ENCODE measurements at places on chromosomes 11 and 22.
A peak's percentile ranks its signal among the peaks of the same experiment; 100 is the strongest.

- no peak for DNase-seq
These were observed 2.8 kb downstream of the VWCE start for GRCh38 chr11:61292356-61292755.

- DNase-seq, result no peak
These were observed 76.4 kb upstream of the PPARA start for GRCh38 chr22:46073683-46074504.

GRCh38 chr11:116680349-116681125 lies 92.2 kb downstream of the BUD13 start:
- DNase-seq, result no peak

- no peak for DNase-seq
These were observed 615.7 kb downstream of the BRD1 start for GRCh38 chr22:49212002-49212401.

DNA sequence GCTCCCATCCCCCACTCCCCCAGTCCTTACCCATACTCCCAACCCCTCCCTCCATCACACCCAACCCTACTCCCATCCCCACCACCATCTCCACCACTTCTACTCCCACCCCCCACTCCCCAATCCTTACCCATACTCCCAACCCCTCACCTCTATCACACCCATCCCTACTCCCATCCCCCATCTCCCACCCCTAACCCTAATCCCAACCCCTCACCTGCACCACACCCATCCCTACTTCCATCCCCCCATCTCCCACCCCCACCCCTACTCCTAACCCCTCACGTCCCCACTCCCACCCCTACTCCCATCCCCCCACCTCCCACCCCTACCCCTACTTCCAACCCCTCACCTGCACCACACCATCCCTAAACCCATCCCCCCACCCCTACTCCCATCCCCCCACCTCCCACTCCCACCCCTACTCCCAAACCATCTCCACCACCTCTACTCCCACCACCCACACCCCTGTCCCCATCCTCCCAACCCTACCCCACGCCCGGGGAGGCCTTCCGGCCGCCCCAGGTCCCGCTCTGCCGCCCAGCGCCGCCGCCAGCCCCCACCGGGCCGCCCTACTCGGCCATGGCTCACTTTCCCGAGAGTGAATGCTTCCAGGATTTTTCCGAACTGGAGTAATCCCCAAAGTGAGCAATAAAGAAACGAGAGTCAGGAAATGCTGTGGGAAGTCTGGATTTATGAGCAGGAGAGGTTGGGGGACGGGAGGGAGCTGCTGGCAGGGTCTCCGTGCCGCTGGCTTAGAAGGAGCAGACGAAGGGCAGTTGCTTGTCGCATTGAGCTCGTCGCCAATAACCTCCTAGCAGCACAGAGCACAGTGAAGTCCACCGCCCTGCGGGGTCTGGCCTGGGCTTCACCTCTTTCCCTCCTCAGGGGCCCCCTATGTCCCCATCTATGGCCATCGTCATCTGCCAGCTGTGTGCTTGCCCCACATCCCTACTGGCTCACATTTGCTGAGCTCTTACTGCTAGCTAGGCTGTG lies 4.6 kb downstream of the PRG3 start:
- DNase-seq, result no peak

- DNase-seq, result peak; percentile 32
These were observed 465 bp downstream of the SUN2 start for GRCh38 chr22:38755155-38755910.

DNA sequence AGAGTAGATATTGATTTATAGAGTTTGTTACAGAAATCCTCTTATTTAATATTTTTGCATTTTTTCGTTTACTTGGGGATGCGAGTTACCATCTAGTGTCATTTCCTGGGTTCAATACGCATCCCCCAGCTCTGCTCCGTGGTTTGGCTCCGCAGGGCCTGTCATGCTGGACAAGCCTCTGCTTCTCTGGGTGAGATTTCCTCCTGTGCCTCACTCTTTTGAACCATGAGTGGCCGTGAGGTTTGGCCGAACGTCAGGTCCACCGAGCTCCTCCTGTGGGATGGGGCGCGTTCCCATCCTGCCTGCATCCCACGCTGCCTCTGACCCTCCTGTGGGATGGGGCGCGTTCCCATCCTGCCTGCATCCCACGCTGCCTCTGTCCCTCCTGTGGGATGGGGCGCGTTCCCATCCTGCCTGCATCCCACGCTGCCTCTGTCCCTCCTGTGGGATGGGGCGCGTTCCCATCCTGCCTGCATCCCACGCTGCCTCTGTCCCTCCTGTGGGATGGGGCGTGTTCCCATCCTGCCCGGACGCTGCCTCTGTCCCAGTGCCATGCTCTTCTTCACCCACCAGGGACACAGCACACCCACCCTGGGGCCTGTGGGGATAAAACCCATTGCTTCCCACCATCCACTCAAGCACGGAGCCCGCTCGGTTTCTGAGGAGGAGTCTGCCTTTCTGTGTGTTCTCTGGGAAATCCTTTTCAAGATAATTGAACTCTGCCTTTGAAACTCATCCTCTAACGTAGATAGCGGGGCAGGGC lies 506.8 kb downstream of the BRD1 start:
- no peak for DNase-seq

DNA sequence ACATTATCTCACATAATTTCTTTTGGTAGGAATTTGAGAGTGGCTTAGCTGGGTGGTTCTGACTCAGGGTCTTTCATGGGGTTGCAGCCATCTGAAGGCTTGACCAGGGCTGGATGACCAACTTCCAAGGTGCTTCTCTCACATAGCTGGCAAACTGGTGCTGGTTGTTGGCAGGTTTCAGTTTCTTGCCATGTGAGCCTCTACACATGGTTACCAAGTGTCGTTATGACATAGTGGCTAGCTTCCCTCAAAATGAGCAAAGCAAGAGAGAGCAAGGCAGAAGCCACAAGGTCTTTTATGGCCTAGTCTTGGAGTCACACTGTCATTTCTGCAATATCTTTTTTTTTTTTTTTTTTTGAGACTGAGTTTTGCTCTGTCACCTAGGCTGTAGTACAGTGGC lies 4.2 kb upstream of the TFIP11 start:
- no peak for DNase-seq

DNA sequence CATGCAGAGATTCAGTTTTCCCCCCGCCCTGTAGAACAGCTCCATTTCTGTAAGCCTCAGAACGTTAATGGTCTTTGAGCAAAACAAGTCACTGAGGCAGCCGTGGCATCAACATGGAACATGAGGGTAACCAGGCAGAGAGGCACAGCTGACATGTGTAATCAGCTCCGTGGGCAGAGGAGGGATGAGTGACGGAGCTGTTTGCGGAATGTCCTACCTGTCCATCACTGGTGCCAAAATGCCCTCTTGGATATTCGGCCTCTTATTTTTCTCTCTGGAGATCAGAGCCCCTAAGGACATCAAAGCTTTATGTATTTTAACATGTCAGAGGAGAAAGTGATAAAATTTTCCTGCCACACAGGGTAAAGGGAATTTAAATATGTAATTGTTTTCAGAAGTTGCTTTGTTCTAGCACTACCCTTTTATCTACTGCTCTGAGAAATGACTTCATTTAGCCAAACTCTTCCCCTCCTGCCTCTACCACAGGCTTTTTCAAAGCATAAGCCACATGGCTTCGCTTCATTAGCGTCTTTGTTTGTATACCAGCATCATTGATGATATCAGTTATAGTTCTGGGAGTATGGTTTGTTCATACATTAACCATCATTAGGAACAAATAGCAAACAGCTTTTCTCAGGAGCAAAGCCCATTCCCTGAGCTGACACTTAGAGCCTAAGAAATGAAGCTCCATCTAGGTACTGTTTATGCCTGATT lies 32.9 kb downstream of the C11orf71 start:
- no peak for DNase-seq

DNA sequence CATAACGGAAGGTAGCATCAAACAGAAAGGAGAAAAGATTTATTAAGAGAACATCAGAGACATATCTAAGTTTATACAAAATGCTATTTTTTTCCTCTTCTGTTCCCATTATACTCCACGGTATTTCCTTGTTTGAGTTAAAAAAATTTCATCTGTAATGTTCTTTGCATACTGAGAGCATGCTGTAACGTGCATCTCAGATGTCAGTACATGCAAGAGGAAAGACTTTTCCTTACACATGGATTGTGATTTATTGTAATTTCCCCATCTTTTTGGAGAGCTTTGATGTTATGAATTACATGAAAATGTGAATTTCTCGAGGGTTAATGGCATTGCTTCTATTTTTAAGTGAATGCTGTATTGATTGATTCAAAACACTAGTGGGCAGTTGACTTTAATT lies 1164.0 kb downstream of the LRRC4C start:
- no peak for DNase-seq

DNA sequence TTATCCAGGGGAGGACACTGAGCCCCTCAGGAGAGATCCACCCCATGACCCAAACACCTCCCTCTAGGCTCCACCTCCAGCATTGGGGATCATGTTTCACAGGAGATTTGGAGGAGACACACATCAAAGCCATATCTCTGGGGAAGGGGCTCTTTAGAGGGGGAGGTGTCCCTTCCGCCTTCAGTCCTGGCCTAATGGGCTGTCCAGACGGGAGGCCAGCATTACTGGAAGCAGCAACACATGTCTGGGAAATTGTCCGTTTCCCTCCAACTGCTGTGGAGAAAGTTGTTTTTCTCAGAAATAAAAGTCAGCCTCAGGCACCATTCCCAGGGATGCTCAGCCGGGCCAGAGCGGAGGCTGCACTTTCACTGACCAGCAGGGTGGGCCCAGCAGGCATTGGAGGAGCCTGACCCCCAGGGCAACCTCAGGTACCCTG lies 9.5 kb downstream of the CACNA1I start:
- no peak for DNase-seq

GRCh38 chr11:3165916-3166267 lies 782 bp upstream of the OSBPL5 start:
- DNase-seq, result no peak
